Hematopoietic multipotent progenitor cell treated with erythropoietin and hydrocortisone succinate and interleukin-3 and kit ligand, for 15 days (in vitro differentiated cells): ENCODE measurements at places on chromosomes 2 and 18.

DNA sequence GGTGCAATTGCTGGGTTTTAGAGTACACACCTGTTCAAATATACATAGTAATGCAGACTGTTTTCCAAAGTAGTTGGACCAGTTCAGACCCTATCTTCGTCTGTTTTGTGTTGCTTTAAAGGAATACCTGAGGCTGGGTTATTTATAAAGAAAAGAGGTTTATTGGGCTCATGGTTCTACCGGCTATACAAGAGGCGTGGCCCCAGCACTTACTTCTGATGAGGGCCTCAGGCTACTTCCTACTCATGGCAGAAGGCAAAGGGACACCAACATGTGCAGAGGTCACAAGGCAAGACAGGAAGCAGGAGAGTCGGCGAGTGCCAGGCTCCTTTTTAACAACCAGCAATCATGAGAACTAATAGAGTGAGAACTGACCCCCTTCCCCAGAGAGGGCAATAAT lies 21.9 kb upstream of the EMILIN2 start:
- DNase-seq, result no peak

GRCh38 chr2:206701952-206702605 lies 16.1 kb downstream of the DYTN start:
- no peak for DNase-seq

DNA sequence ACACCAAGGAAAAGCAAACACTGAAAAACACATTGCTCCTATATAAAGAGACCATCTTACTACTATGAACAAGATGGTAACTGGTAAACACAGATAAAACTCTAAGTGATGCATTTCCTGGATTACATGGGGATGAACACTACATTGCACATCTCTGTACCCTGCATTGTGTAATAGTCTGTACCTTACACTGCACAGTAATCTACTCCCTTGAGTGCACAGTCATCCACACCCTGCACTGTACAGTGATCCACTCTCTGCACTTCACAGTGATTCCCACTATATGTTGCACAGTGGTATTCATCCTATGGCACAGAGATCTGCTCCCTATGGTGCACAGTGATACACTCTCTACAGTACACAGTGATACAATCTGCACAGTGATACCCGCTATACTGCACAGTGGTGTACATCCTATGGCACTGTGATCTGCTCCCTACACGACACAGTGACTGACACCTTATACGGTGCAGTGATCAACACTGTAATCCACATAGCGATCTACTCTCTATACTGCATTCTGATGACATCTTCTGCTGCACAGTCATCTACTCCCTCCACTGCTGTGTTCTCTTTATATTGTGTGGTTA lies 462.2 kb upstream of the RGPD4 start:
- DNase-seq, result no peak

DNA sequence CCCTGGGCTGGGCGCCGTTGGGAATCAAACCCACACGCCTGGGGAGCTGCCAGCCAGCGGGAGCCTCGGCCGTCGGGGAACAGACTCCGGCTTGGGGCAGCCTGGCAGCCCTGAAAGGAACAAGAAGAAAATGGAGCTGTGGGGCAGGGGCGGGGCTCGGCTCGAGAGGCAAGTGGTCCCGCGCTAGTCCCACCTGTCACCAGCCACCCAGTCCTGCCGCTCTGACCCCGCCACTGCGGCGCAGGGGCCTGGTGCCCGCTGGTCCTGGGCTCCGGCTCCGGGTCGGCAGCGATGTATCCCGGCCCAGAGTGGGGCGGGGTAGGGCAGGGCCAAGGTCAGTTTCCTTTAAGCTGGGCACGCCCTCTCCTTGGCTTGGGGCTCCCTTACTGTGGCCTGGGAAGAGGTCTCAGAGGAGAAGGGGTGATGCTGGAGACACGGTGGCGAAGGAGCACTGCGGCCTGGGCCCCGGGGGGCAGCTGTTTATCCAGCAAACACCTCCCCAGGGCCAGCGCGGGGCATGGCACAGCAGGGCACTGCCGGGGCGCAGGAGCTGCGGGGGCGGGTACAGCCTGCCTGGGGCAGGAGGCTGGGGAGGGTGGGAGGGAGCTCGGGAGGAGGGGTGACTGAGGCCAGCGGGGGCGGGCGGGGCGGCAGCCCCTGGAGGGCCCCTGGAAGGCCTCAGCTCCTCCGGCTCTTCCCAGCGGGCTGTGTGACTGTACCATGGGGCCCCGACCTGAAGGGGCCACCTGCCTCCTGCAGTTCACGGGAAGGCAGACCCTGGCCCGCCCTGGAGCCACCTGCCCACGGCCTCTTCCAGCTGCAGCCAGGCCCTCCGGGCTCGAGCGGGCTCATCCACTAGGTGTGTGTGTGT lies 15.6 kb downstream of the ODC1 start:
- peak; percentile 25 for DNase-seq

GRCh38 chr18:37567061-37567993 lies 1.7 kb upstream of the CELF4 start:
- DNase-seq, result no peak

- no peak for DNase-seq
These were observed 223.5 kb downstream of the RNF152 start for GRCh38 chr18:61669320-61669719.

DNA sequence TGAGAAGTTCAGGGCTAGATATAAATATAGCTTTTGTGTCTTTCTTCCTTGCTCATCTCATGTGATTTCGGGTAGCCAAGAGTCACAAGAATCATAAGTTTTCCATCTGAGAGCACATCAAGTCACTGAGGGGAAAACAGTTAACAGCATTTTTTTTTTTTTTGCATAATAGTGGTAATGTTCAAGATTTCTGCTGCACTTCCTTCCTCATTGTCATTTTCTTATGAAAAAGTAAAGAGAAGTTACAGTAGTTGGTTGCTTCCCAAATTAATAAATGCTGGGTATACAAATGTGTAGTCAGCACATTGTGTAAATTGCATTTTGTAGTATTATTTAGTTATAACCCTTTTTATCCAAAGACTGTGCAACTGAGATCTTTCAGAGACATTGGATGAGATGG lies 93.6 kb downstream of the ZEB2 start:
- DNase-seq, result no peak

GRCh38 chr2:106833256-106833655 lies 52.7 kb downstream of the ST6GAL2 start:
- DNase-seq, result no peak

DNA sequence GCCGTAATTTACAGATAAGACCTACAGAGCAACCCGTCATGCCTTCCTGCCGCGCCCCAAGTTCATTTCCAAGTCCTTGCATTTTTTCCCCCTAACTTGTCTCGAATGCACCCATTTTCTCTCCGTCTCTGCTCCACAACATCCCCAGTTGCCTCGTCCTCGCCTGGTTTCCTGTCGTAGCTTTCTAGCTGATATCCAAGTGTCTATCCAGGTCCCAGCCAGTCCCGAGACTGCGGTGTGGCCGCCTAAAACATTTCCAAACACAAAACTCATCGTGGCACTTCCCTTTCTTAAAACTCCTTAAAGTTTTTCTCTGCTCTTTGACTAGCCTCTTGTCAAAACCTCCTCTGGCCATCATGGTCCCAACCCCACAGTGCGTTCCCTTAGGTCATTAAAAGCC lies 1.2 kb upstream of the BARD1 start:
- DNase-seq, result no peak

- DNase-seq, result no peak
These were observed 11.3 kb upstream of the COPS8 start for GRCh38 chr2:237074211-237074993.

DNA sequence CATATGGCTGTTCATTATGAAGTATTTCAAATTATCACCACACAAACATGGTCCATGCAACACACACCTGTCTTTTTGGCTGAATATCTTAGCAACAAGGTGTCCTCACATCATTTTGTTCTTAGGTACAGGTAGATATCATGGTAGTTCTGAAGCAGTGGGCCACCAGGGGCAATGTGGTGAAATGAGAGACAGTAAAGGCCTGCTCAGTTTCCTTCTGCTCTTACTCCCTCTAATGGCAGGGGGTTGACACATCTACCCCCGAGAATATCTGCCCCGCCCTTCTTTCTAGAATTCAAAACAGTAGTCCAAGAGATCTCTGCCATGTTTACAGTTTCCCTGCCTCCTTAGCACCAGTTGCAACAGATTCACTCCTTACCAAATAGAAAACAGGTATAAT lies 147.0 kb upstream of the KLHL14 start:
- no peak for DNase-seq
